HS-5 (cell line): ENCODE measurements at places on chromosomes 5 and 9.

DNA sequence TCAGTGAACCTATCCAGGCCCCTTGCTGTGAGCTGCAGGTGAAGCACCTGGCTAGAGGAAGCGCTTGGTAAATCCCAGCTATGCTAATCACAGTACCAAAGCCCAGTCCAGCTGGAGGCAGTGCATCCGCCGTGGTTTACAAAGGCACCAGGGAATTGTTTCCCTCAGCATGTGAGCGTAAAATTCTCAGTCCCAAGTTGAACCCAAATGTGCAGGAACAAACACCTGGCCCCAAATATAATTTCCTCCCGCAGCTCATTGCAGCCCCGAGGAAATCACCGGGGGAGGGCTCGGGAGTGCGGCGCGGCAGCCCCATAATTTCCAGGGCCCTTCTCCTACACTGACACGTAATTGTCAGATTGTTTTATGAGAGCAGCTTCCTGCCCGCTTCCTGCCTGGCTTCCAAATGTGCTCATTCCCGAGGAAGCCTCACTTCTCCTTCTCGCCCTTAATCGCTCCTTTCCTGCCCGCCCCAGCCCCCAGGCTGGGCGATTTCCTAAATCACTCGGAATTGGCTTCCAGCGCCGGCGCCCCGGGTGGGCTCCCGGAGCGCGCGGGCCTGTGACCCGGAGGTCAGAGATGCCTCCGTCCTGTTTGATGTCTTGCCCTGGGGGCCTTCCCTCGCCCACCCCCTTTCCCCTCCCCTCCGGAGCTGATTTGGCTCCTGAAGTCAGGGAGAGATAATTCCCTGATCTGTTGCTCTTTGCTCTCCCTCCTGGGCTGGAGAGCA is 134.4 kb downstream of the FGF1 start:
- no peak for DNase-seq

DNA sequence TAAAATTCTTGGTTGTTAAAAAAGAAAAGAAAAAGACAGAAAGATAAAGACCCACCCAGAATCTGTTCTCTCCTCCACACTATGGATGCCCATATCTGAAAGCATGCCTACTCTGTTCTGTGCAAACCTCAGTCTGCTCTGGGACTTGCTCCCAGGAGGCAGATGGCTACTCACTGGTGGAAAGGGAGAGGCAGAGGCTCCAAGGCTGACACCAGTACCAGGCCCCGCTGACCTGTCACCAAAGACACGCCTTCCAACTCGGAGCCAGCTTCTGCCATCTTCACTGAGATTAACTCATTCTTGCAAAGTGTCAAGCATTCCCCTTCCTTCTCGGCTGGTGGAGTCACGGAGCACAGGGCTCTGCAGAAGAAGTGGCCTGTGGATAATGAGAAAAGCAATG is 21.6 kb downstream of the SH3TC2 start:
- DNase-seq = no peak

DNA sequence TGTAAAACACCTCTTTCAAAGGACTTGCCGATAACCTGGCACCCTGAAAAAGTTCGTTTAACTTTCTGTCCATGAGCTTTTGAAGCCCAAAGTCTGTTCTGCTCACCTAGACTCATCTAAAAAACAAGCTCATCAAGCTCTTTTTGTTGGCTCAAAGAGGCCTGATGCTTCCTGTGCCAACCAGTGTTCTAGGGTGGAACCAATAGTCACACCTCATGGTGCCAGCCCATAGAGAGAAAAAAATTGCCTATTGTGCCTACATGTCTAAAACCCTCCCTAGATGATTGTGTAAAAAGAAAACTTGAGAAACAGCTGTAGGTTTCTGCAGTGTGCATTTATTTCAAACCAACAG is 4.7 kb downstream of the SH3RF2 start:
- DNase-seq = no peak

DNA sequence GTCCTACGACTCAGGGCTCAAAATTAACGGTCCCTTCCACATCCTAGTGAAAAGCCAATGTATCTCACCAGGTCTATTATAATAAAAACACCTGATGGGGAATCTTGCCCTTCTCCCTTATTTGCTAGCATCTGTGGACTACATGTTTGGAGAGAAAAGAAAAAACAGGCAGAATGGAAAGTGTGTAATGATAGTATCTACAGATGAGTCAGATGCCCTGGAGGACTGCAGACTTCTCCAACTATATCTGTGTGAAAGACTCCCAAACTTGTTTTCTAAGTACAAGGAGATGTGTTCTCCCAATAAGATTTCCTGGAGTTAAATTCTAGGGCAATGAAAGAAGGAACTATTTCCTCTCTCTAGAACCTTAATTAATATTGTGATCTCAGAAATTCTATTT is 66.0 kb downstream of the FOXB2 start:
- DNase-seq = no peak

- no peak for DNase-seq
Measured at GRCh38 chr9:32427111-32427873, 42.8 kb downstream of the ACO1 start.

- no peak for DNase-seq
Measured at GRCh38 chr9:112711050-112711689, 6.7 kb downstream of the INIP start.

DNA sequence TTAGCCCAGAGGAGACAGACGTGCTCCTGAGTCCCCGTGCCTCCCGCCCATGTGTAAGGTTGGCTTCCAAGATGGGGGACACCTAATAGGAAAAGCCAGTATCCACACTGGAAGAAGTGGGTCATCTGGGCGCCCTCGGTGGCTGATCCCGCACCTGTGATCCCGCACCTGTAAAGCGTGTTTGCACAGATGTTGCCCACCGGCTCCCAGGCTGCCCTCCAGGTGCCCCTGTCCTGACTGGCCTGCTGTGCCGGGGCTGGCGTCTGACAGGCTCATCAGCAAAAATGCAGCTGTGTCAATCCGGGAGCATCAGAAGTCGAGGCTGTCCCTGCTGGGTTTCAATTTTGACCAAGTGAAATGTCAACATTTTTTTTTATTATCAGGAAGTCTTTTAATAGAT is 88.5 kb downstream of the IRX1 start:
- no peak for DNase-seq

GRCh38 chr9:86337469-86338108 is 16.6 kb downstream of the TUT7 start:
- DNase-seq = no peak
